Activated CD4-positive, alpha-beta T cell treated with anti-CD3 and anti-CD28 coated beads, Interleukin-2, amount 50 U/mL, for 48 hours (primary cell): ENCODE measurements at places on chromosomes 6 and 20.

- no peak for DNase-seq
These were observed 34.1 kb downstream of the SESN1 start for GRCh38 chr6:109060571-109060970.

GRCh38 chr6:133756078-133756695 lies 132.7 kb upstream of the TCF21 start:
- no peak for DNase-seq

DNA sequence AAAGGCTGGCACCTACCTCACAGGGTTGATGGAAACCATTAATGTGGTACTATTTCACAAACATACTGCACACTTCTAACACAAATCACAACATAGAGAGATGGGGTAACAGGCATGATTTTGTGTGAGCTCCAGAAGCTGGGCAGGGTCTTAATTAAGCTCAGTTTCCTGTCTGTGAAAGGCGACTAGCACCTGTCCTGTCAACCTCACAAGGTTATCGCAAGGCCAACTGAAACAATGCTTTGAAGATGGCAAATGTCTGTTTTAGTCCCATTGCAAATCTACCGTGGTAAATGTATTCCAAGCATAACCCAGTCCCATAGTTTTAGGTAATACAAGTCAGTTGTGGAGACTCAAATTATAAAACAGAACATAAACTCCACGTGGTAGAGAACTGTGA lies 1.3 kb upstream of the PLEKHG1 start:
- DNase-seq, result no peak

DNA sequence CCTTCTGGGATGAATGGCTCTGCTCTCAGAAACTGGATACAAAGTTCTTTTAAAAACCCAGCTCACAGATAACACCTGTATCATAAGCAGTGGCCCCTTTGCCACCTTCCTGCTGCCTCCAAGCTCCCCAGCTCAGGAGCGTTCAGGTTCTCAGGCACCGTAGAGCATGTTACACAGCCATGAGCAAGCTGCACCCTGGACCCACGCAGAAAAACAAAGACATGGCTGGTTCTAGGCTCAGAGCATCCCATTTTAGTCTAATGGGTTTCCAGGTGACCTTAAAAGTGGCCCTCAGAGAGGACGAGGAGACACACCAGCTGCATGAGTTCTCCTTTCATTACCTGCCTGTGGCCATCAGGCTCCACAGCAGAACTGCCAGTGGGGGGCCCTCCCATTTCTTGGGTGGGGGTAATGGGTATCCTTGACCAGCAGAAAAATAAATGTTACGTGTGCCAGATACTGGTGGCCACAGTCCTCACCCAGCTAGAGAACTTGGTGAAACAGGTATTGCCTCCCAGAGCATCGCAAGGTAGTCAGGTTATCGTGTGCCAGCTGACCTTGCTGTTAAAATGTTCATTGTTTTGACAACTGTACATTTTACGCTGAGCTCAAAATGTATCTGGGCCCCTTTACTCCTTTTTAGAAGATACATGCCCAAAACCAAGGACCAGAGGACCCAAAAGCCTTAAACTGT lies 7.5 kb downstream of the PSMA7 start:
- no peak for DNase-seq

DNA sequence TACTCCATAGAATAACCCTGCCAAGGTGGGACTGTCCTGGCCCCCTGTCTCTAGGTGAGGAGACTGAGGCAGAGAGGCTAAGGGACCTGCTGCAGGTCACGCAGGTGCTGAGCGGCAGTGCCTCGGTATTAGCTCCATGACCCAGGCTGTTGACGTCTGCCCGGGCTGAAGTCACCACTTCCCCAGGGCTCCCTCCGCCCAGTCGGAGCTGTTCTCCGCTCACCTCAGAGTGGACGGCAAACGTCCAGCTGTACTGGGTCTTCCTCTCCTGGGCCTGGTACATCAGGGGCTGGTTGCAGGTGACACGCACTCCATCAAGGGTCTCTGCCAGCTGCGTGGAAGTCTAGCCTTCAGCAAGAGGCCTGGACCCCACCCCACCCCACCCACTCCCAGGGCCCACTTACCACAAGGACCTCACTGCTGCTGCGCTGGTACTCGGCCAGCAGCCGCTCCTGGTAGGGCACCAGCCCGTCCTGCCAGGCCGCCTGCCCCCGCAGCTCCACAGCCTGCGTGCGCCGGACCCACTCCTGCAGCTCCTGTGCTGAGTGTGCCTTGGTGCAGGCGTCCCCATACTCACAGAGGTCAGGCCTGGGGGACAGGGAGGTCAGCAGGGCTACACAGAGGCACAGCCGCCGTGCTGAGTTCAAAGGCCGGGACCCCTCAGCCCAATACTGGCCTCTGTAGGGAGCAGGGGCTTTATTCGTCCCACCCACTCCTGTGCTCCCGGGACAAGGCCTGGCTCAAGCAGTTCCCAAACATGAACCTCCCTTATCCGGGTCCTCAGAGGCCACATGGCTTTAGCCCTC lies 3.6 kb downstream of the HELZ2 start:
- DNase-seq, result no peak

- no peak for DNase-seq
These were observed 82.3 kb upstream of the PTPRT start for GRCh38 chr20:43271980-43272379.
